ENCODE measurements at places on chromosomes 7 and 10.

DNA sequence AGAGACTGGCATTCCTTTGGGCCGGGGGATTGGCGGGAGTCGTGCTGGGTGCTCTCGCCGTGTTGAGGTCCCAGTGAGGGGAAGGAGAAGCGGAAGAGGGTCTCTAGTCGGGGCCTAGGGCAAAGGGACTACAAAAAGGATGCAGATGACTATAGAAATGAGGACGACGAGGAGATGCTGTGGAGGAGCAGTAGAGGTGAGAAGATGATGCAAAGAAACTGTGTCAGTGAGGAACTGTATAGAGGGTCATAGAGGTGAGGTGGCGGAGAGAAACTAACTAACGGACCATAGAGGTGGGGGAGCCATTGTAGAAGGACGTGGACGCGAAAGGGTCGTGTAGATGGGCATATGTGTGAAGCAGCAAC lies 324 bp downstream of the TWNK start:
- DNase-seq = no peak

DNA sequence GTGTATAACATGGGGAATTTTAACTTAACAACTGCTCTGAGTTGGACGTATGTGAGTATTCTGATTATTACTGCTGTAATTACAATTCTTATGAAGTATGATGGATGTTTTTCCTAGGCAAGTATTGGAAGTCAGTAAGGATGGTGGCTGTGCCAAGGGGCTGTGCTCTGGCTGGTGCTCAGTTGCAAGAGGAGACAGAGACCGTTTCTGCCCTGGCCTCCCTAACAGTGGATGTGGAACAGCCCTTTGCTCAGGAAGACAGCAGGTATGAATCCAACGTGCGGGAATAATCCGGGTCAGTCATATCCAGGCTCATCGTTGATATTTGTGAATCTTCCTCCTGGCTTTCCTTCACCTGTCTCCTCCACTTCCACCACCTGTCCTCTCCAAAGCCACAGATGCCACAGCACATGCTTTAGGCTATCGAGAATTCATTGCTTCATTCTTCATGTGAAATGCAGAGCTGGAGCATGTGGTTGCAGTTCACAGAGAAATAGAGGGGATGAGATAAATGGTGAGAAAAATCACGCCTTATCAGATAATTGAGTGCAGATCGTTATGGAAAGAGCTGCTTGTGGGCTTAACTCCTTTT lies 141.7 kb downstream of the TWIST1 start:
- no peak for DNase-seq

DNA sequence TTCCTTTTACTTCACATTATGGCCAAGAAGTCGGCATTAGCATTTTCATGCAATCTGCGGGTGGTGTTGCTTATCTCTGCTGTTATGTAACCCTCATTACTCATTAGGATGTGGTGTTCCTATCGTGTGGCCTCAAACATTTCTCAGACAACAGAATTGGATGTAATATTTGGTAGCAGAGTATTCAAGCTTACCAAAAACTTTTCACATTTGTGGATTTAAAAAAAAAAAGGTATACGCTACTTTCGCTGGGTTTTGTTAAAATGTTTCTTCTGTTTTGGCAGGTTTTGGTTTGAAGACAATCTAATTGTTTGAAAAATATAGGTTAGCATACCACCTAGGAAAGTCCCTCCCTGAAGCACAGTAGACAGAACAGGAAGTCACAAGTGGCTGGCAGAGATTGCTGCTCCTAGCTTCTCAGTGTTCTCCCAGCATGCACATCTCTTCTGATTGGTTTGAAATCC lies 128.8 kb downstream of the GATA3 start:
- no peak for DNase-seq

- DNase-seq = peak; percentile 78
Measured at GRCh38 chr7:149245244-149245643, 5.8 kb downstream of the ZNF212 start.

DNA sequence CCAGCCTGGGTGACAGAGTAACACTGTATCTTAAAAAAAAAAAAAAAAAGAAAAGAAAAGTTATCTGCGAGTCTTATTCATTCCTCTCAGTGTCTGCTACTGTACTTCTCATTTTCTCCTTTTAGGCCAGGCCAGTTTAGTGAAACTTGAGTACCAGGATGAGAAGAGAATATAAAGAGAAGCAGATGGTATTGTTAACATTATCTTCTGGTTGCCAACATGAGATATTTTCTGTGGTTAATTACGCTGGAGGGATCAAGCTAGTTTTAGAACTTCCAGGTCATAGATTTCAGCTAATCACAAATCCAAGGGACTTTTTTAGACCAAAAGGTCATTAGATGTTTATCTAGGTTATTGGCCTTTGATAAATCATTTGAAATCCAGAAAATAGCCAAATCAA lies 252.6 kb upstream of the SMIM30 start:
- DNase-seq = no peak

GRCh38 chr7:5662828-5663227 lies 118.6 kb downstream of the RNF216 start:
- DNase-seq = no peak

DNA sequence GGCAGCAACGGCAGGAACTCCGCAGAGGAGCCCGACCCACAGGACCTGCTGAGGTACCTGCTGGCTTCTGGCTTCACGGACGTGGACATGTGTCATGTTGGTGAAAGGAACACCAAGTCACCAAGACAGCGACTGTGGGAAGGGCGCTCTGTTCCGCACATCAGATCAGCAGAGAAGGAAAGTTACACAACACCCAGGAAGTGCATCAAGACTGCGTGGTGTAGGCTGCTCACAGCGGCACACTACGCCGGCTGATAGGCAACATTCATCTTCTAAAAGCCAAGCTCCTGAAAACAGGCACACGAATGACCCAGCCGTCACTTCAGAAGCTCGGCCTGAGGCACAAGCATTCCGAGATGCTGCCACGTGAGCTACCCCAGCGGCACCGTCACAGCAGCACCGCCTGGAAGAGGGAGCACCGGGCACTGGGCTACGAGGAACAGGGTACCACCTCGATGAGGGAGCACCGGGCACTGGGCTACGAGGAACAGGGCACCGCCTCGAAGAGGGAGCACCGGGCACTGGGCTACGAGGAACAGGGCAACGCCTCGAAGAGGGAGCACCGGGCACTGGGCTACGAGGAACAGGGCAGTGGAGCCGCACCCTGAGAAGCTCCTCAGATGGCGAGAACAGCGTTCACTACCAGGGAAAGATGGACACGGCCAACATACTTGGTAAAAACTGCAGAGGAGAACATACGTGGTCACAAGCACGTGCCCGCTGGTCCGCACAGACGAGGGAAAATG lies 86.7 kb downstream of the MAD1L1 start:
- no peak for DNase-seq

DNA sequence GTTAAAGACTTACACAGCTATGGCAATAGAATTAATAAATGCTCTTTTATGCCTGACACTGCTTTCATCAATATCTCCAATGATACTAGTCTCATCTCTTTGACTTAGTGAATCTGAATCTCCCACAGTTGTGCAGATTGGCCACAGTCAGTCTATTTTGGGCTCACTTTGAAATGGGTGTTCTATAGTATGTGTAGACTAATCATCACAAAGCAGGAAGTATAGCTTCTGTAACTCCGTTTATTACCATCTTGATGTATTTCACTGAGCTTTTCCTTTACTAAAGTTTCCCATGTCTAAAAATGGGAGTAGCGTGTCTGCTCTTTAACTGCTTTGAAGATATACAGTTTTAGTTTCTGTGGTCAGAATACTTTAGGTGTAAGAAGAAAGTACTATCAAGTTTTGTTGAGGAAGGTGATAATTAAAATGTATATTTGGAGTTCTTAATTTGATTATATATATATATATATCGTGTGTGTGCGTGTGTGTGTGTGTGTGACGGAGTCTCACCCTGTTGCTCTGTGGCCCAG lies 70.1 kb downstream of the ST7 start:
- DNase-seq = no peak

DNA sequence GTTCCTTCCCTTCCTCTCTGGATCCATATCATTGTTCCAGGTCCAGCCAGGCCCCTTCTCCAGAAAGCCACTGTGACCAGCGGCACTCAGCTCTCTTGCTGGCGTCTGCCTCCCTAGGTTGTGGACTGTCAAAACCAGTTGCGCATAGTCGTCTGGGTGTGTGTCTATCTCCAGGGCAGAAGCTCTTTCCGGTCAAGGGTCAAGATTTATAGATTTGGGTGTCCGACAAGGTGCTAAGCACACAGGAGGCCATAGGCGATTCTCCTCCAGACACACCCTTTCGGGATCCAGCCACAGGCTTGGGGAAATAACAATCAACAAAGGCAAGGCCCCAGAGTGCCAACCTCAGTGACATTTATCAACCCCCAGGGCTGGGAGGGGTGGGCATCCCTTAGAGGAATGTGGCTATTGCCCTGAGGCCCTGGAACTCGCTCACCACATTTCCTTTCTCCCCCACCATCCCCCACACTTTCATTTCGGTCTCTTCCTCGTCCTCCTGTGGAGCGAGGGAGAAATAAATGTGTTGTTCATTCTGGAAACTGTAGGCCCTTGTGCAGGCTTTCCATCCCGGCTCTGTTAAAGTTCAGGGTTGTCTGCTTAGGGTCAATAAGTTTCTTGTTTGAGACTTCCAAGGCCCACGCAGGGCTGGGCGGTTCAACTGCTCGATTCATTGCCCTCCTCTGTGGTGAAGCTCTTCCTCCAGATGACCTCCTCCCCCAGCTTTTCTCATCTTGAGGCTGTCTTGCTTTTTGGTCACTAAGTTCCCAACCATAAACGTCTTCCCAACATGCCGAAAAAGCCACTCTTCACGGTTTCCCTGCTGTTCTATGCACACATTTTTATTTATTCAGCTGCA lies 57.9 kb downstream of the AFAP1L2 start:
- DNase-seq = no peak

Measured in HFFc6 (cell line).